ENCODE measurements at places on chromosomes 12 and 14. TPM values are rescaled to one million over a fixed set of nuclear protein-coding genes. Genes with fewer than 3 reads are reported as not detected.

Gene EID3
- total RNA-seq = 3.9 TPM

Gene TSPAN8
- total RNA-seq = 345 TPM

Gene CHGA
- 0.29 TPM for total RNA-seq

Gene NINJ2
- 1.7 TPM for total RNA-seq

DNA sequence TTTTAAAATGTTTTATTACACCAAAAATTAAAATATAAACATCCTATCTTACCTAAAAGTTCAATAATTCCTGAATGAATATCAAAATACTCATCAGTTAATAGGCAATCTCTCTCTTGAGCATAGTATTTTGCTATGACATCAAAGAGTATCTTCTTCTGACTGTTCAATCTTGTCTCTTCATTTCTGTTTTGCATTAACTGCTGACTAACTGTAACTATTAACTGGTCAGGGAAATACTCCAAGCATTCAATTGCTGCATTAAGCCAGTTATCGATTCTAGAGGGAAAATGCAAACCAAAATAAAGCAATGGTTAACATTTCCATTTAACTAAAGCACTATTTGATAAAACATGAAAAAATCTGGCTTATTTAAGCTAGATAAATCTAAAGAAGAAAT, 13.4 kb downstream of the DEPDC4 start:
- no peak for DNase-seq

GRCh38 chr14:65387171-65387570, 25.4 kb upstream of the FUT8 start:
- DNase-seq = no peak

DNA sequence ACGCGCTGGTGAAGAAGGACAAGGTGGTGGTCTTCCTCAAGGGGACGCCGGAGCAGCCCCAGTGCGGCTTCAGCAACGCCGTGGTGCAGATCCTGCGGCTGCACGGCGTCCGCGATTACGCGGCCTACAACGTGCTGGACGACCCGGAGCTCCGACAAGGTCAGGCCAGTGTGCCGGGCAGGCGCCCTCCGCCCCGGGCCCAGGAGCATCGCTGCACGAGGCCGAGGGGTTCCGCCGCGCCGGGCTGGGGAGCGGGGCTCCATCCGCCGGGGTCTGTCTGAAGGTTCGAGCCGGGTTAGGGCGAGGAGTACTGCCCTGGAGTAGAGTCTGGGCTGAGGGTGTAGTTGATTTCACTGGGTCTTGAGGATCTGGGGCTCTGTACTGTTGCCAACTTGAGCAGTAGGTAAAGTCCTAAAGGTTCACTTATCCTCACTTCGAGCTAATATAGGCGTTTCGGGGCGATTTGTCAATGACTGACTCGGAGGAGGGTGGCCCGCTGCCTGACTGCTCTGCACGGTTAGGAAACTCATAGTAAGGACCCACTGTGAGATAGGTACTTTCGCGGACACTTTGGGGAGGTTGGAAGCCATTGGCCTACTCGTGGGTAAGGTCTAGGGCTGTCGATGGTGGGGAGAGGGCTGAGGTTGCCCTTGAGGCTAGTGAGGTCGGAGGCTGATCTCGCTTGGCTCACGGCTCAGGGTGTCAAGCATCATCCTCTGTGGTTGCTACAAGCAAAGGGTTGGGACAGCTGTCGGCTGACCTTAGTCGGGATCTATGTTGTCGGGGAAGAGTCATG, 574 bp downstream of the GLRX5 start:
- no peak for DNase-seq

DNA sequence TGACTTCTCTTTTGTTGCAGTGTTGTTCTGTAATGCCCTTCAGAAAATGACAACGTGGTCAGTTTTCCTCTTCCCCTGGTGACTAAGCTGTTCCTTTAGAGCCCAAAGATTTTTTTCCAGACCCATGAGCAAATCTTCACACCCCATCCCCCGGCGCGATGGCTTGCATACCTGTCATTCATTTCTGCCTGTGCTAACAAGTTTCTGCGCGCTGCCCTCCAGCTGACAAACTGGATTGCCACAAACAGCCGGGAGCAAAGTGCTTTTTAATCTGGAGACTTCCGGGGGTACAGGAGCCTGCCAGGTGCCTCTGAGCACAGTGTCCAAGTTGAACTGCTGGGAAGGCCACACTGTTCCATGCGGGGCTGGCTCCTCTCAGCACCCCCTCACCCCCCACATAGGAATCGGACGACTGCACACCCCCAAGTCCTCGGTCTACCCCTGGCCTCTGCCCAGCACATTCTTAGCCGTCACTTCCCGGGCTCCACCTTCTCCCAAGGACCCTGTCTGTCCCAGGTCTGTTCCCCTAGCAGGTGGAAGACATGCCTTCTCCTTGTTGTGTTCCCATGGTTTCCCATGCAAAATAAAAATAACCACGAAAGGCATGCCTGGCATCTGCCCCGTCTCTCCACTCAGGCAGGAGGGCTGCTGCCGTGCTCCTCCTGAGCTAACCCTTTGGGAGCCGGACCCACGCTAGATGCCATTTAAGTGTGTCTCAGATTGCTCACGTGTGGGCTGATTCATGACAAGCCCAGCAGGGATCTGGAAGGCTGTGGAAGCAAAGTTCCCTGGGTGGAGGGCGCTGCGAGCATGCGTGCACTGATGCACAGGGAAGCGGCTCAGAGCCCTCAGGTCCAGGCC, 14.1 kb downstream of the RILPL1 start:
- DNase-seq = no peak

GRCh38 chr12:21613931-21614330, 9.3 kb upstream of the GYS2 start:
- no peak for DNase-seq

- no peak for DNase-seq
Observed at GRCh38 chr12:9389796-9390195, 181.6 kb upstream of the PZP start.

GRCh38 chr12:116303066-116303465, 25.6 kb upstream of the MED13L start:
- no peak for DNase-seq

GRCh38 chr12:108157870-108158459, 28.9 kb downstream of the WSCD2 start:
- no peak for DNase-seq

DNA sequence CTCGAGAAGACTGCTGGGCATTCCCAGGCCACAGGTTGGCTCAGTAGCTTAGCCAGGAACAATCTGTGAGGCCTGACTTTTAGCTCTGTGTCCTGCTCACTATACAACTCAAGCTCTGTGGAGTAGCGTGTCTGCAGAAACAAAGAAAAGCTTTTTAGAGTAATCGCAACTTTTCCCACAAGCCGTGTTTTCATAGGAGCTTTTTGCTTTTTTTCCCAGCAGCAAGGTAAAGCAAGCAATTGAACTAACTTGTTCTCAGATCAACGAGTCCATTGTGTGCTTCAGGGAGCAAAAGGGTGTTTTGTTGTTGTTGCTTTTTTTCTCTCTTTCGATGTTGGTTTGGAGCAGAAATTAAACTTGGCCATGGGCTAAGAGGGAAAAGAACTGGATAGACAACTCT, 97.3 kb upstream of the BCL2L14 start:
- no peak for DNase-seq

GRCh38 chr14:77910506-77910905, 110.6 kb downstream of the ADCK1 start:
- no peak for DNase-seq

GRCh38 chr12:108173160-108173559, 44.1 kb downstream of the WSCD2 start:
- no peak for DNase-seq

Measured in mucosa of gallbladder (tissue), 1 donor.